ENCODE measurements at places on chromosomes 7 and 10.

- H3K4me1 ChIP-seq: peaks cover 6% of the 10 kb centered on the region
- no peak for DNase-seq
- no peak overlapping the region for H3K27ac ChIP-seq
- H3K4me3 ChIP-seq: no peak overlapping the region
- H3K27me3 ChIP-seq: no peaks in the 10 kb centered on the region
- no peaks in the 10 kb centered on the region for H3K36me3 ChIP-seq
These were observed 14.6 kb upstream of the CYP3A5 start for GRCh38 chr7:99694201-99694911.

- no peaks in the 10 kb centered on the region for H3K27me3 ChIP-seq
- no peaks in the 10 kb centered on the region for H3K36me3 ChIP-seq
- H3K4me3 ChIP-seq: no peak overlapping the region
- no peaks in the 10 kb centered on the region for H3K4me1 ChIP-seq
These were observed 217.5 kb downstream of the SKIDA1 start for GRCh38 chr10:21308018-21308417.

DNA sequence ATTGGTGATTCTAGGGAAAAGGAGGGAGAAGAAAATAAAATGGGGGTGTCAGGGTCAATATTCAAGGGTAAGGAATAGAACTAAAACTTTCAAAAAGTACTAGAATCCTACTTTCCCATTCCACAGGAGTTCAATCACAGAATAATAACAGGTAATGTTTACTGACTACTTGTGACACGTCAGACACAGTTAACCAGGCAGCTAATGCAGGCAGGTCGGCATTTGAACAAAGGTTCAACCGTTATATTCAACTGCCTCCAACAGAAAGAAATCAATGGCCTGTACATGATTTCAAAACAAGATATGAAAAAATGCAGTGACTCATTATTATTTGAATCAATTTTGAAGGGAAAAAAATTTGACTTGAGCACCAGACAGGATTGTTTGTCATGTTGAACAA, 3.1 kb downstream of the ASB15 start:
- no peak overlapping the region for H3K4me3 ChIP-seq
- H3K27ac ChIP-seq: no peak overlapping the region
- no peaks in the 10 kb centered on the region for H3K27me3 ChIP-seq
- H3K36me3 ChIP-seq: no peaks in the 10 kb centered on the region
- DNase-seq: no peak
- H3K4me1 ChIP-seq: no peaks in the 10 kb centered on the region

- H3K4me1 ChIP-seq: no peaks in the 10 kb centered on the region
- no peaks in the 10 kb centered on the region for H3K27me3 ChIP-seq
- H3K4me3 ChIP-seq: no peak overlapping the region
These were observed 263.5 kb downstream of the ZEB1 start for GRCh38 chr10:31582365-31583052.

DNA sequence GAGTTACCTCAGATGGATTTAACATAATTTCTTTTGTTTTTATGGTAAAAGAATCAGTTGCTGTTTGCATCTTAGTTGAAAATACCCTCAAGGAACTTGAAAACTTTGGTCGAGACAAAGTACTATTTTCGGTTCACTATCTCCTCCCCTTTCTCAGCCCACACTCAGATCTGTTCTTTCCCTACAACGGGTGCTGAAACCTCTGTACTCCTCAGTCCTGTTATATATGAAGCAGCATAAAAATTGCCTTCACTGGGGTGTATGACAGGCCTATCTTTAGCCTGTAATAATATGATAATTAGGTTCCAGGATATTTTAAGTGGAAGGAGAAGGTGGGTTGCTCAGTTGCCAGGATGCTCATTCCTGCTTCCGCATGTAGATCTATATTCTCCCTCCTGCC, 105.2 kb upstream of the NOBOX start:
- no peaks in the 10 kb centered on the region for H3K36me3 ChIP-seq
- no peak overlapping the region for H3K27ac ChIP-seq
- no peaks in the 10 kb centered on the region for H3K4me1 ChIP-seq
- no peak for DNase-seq
- no peak overlapping the region for H3K4me3 ChIP-seq

DNA sequence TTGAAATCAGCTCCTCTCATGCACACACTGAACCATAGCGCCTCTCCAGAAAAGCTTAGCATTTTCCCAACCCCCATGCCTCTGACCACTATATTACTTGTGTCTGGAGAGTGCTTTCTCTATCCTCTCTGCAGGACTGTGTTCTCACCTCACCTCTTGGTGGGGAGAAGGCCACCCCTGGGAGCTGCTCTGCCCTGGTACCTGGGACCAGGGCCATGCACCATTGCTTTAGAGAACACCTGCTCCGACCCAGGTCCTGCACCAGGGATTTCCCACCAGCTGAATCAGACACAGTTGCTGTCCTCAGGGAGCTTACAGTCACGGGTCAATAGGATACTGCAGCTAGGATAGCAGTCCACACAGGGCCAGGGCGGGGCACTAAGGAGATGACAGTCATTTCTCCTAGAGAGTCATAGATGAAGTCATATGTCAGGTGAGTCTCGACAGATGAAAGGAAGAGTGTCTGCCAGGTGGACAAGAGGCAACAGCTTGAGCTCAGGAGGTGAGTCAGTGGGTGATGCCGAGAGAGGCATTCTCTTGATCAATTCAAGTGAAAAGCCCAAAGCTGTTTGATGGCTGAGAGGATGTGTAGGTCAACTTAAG, 619 bp upstream of the LMTK2 start:
- H3K4me1 ChIP-seq: peaks cover 18% of the 10 kb centered on the region
- no peak overlapping the region for H3K27ac ChIP-seq
- no peaks in the 10 kb centered on the region for H3K27me3 ChIP-seq
- no peak overlapping the region for H3K4me3 ChIP-seq

Data from T-cell (primary cell).